AG10803 (cell line): ENCODE measurements at places on chromosomes 13 and 19.

DNA sequence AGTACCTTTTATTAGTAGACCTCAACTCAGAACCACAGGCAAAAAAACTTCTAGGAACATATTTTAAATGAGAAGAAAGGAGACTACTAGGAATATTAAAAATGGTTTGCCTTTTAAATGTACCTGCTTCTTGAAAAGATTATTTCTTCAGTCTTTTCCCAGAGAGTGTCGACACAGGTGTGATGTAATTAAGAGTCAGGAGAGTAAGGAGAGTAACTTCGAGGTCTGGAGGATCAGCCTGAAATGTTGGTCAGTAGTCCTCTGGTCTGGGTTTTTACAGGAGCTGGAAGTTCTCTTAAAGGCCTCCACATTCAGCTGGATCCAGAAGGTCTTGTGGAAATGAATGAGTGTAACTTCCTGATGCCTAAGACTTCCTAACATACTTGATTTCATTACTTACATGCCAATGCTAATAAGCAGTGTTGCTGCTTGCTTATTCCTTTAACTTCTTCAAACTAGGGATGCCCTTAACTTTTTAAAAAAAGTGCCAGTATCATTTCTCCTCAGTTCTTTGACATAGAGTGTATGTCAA lies at the start of gene KCTD4:
Gene KCTD4, minus strand, starts transcription at position 345 of the 532 bp plus-strand sequence. CDS start 6,478 bp downstream, outside the sequence.
- peak; percentile 66 for DNase-seq

- no peak for DNase-seq
Observed at GRCh38 chr19:28137772-28138171, 1075.2 kb downstream of the UQCRFS1 start.

DNA sequence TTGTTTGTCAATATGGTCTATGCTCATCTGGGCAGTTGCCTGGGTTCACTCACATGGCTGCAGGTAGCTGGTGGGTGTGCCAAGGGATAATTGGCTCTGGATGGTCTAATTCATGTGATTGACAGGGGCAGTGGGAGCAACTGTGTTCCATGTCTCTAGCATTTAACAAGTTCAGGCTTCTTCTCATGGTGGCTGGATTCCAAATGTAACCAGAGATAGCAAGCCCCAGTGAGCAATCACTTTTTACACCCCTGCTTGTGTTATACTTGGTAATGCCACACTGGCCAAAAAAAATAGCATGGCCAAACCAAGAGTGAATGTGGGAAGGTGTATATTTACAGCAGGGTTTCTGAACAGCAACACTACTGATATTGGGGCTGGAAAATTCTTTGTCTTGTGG lies 89.6 kb upstream of the TNFSF11 start:
- DNase-seq: no peak

- peak; percentile 88 for DNase-seq
Observed at GRCh38 chr19:45613926-45614725, 12.1 kb upstream of the GPR4 start.

DNA sequence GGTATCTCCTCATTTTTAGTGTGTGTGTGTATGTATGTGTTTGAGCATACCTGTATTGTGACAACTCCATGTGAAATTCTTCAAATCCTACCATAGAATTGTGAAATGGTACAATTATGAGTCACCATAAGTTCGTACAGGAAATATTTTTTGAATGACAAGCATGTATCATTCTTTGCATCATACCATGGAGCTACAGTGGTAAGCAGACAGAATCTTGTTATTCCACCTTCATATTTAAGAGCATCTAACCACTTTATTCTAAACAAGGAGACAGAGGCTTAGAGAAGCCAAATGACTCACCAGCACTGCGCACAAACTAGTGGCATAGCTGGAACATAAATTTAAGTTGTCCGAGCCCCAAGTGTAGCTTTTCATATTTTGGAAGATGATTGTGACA lies 4.5 kb upstream of the EPSTI1 start:
- peak; percentile 94 for DNase-seq

DNA sequence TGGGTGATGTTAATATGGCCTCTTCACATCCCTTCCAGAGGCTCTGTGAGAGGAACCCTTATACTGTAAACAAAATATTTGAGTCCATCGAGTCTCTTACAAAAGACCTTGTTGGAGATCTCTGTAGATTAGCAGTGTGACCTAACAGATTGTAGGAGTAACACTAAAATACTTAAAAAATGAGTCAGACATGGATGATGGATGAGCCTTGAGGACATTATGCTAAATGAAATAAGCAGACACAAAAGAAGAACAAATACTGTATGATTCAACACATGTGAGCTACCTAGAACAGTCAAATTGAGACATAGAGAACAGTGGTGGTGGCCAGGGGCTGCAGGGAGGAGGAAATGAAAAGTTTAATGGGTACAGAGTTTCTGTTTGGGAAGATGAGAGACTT lies 152.2 kb upstream of the UBL3 start:
- peak; percentile 82 for DNase-seq

DNA sequence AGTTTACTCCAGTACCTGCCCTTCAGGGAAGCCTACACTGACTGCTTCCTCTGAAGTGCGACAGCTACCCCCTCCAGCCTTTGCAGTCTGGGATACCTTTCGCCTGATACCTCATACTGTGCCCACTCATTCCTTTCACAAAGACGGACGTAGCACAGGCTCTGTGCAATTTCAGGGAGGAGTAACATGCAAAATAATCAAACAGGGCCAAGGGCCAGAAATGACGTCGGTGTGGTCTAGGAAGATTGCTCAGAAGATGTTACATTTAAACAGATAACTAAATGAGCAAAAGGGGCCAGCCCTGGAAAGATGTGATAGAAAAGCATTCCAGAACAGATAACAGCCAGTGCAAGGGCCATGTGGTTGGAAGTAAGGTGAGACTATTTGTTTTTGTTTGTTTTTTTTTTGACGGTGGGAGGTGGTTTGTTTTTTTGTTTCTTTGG lies 6.6 kb upstream of the DDX39A start:
- no peak for DNase-seq

DNA sequence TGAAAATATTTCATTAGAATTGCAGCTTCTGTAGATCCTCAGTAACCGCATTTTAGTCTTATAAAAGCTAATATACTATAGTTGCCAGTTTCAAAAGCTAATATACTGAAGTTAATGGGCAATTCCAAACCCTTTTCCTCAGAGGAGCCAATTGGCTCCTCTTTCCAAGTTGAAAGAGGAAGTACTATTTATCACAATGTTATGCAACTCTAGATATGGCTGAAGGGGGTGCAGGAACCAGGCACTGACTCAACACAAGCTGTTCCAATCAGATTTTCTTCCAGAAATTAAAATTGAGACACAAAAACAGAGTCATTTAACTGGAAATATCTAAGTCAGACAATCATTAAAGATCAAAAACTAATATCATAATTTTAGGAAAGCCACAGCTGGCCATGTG lies 258.9 kb downstream of the PCDH20 start:
- no peak for DNase-seq

DNA sequence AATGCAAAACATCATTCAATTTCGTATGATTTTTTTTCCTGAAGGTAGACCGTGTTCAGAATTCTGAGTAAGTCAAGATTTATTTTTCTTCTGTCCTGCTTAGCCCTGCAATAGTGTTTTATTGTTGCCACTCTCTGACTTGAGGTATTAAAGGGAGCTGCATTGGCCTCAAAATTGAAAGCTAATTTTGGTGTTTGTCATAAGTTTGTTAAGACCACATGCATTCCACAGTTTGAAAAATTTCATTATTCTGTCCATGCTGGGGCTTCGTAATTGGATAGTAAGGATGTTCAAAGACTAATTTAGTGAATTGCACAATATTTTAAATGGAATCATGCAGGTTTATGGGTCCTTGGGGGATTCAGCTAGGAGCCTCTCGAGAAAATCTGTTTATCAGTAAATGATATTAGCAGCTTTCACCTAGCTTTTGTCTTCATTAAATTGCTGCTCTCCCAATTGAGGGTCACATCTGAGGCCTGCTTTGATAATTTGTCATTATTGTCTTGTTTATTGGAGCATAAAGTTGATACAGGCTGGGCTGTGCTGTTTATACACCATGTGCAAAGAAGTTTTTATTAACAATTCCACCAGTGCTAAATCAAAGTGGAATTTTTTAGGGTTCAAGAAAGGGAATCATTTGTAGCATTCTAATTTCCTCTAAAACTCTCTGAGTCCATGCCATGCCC lies 339.8 kb upstream of the OBI1 start:
- DNase-seq: no peak

- peak; percentile 26 for DNase-seq
Observed at GRCh38 chr19:15144046-15144646, 36.9 kb downstream of the SYDE1 start.

DNA sequence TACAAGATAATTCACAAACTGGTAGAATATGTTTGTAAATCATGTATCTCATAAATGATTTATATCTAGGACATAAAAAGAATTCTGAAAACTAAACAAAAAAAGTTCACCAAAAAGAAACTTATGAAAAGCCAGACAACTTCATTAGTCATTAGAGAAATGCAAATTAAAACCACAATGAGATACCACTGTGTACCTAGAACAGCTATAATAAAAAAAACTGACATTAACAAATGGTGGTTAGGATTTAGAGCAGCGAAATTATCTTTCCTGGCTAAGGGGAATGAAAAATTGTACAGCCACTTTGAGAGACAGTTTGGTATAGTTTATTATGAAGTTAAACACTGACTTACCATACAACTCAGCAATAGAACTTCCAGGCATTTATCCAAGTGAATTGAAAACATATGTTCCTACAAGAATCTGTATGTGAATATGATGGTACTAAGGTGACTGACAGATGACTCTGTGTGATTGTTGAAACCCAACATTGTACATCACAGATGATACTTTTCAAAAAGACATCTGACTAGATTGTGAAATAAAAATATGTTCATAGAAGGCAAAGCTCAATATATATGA lies 41.8 kb downstream of the UGGT2 start:
- peak; percentile 46 for DNase-seq

DNA sequence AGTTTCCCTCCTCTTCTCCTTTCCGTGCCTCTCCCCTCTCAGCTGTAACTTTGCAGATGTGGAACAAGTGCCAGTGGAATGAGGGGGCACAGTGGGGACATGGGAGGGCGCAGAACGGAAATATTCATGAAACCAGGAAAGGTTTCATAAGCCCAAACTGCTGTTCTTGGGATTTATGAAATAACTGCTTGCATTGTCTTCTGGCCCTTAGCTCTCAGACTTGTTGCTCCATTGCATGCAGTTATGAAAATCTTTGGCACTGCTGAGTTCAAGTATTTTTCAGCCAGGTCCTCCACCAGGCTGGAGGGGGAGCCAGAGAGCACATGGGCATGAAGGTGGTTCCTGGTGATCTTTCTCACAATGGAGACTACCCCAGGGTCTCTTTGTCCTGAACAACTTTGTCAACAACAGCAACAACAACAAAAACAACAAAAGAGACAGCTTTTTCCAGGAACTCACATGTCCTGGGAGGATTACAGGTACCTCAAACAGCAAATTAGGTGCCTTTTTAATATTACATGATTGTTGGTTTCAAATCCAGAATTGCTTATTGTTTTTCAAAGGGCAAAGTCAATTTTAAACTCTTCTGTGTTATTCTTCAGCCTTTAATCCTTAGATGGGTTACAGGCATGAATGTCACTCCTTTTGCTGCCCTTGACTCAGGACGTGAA lies 1.5 kb downstream of the RGCC start:
- peak; percentile 78 for DNase-seq

DNA sequence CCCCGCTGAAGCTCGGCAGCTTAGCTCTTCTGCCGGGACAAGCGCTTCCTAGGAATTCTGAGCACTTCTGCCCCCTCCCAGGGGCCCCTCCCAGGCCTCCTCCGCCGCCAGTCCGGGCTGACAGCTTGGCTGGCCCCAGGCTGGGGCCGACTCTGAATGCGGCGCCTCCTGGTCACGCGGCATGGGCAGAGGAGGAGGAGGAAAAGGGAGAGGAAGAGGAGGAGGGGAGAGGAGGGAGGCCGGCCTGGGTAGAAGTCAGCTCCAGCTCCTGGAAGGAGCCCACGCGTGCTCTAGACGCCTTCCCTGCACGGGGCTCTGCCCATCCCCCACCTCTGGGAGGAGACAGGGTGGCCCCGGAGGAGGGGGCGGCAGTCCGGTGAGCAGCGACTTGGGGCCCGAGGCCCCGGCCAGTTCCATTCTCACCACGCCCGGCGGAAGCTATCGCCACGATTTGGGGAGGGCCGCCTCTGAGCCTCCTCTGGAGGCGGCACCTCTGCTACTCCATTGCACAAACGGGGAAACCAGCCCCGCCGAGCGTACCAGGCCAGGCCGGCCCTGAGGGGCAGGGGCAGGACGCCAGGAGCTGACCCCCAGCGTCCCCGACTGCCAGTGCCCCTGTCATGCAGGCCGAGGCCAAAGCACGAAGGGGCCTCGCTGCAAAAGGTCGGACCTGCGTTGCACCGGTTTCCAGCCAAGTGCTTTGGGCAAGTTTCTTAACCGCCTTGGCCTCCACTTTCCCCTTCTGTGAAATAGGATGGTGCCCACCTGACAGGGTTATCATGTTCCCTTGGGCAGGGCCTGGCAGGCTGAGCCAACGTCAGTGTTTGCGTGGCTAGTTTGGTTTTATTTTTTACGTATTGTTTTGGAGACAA lies 31.6 kb downstream of the CCNE1 start:
- no peak for DNase-seq

DNA sequence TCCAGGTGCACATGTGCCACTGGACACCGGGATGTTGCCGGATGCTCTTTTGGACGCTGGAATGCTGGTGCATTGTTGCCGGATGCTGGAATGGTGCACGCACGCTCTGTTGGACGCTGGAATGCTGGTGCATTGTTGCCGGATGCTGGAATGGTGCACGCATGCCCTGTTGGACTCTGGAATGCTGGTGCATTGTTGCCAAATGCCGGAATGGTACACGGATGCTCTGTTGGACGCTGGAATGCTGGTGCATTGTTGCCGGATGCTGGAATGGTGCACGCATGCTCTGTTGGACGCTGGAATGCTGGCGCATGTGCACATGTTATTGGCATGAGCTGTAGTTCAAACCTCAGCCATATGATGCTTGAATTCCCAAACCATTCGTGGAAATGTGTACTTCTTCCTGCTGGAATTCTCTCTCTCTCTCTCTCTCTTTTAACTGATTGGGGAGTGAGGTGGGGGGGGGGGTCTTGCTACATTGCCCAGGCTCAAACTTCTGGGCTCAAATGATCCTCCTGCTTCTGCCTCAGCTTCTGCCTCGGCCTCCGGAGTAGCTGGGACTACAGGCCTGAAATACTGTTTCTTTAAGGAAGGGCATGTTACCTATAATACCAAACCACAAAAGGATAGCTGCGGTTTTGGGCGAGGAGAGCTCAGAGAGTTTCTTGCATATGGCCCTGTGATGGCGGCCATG lies 1.2 kb upstream of the MCF2L start:
- DNase-seq: peak; percentile 50
